ENCODE measurements at places on chromosomes 3 and 15.

DNA sequence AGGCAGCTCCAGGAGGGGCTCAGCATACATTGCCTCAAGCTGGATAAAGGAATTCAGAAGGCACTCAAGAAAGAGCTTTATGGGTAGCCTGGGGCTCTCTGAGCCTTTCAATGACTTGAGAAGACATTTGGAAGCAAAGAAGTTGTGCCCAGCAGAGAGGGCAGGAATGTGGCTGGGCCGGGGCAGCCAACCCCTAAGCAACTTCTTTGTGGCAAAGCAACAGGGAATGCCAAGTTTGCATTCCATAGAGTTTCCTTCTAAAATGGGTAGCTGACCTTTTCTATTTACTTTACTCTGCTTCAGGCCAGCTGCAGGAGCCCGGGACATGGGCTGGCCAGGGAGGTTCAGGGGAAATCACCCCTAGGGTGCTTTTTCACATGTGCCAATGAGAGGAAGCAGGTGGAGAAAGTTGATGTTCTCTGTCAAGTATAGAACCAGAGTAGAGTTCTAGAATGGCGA lies 45.6 kb downstream of the CCDC12 start:
- no peak for DNase-seq

- no peak for DNase-seq
These were observed 10.6 kb downstream of the CMC1 start for GRCh38 chr3:28252001-28252431.

- DNase-seq = no peak
These were observed 242.1 kb downstream of the ZIC1 start for GRCh38 chr3:147651107-147651778.

- DNase-seq = no peak
These were observed 136.9 kb upstream of the SLC2A2 start for GRCh38 chr3:171163101-171164066.

GRCh38 chr3:25725810-25726209 lies 57.4 kb downstream of the NGLY1 start:
- DNase-seq = no peak

GRCh38 chr3:77536038-77536775 lies 496.3 kb downstream of the ROBO2 start:
- no peak for DNase-seq

DNA sequence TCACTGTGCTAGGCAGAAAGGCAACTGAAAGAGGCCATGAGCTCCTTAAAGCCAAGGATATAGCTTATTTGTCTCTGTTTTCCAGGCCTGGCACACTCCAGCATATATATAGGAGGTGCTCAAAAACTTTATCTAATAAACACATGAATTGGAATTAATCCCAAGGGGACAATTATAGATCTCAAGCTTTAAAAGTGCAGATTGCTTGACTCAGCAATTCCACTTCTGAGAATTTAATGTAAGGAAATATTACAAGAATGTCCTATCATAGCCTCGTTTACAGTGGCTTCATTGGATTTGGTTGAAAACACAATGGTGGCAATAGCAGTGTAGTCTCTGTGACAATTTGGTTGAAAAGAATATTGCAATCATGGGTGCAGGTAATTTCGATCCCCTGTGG lies 267.3 kb downstream of the SHQ1 start:
- DNase-seq = no peak

DNA sequence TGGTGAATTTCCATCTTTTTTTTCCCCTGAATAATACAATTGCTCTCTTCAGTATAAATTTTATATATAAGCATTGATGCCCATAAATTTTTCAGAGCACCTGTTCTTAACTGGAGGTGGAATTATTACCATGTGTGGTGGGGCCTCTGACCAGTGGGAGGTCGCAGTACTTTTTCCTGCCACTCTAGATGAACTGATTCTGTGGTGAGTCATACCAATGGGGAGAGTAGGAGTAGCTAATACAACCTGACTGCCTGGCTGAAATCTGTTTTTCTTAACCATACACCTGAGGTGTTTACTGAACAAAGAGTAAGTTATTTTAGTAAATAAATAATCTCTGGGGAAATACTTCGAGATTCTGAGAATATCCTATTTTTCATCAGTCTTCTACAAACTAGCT lies 67.2 kb downstream of the UNC13C start:
- no peak for DNase-seq

- no peak for DNase-seq
These were observed 3.3 kb downstream of the WNT7A start for GRCh38 chr3:13876451-13877100.

- no peak for DNase-seq
These were observed 748.9 kb downstream of the MECOM start for GRCh38 chr3:168914662-168915061.

GRCh38 chr3:158794936-158795518 lies 6.8 kb upstream of the MFSD1 start:
- DNase-seq = no peak

GRCh38 chr3:50971487-50971924 lies 296.8 kb downstream of the DOCK3 start:
- DNase-seq = peak; percentile 3

GRCh38 chr15:77538793-77539497 lies 93.8 kb downstream of the LINGO1 start:
- no peak for DNase-seq

DNA sequence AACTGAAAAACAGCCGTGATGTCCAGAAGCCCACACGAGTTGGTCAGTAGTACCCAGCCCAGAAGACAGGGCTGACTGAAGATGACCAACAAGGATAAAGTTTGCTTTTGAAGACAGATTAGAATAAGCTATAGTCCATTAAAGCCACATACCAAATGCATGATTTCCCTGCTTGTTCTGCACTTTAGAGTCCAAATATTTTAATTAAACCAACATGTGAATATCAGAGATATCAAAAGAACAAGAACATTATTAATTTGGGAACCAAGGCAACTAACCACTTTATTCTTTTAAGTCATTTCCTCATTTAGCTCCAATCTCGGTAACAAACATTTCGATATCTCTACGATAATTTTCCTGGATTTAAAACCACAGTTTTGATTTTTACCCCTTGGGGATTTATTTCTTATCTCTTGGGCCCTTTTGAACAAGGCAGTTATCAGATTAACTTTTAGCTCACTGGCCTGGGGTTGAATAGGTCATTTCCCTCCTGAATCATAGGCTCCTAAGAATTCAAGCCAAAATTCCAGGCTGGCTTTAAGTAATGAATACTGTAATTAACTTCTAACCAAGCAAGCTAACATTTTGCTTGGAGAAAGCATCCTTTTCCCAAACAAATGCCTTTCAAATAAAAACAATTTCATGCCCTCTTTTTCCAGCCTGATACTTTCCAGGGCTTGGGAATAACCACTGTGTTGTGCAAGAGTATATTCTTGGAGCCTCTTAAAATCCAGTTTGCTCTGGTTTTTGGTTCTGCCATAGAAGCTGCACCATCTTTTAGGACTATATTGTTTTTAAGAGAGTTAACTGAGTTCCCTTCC lies 102.9 kb upstream of the NR2E3 start:
- DNase-seq = no peak

Data from stimulated activated CD8-positive, alpha-beta memory T cell treated with anti-CD3 and anti-CD28 coated beads, Interleukin-4, amount 100 ng/mL, for 24 hours (primary cell).